ENCODE measurements at places on chromosomes 6 and 20. TPM values are rescaled to one million over a fixed set of nuclear protein-coding genes. Genes with fewer than 3 reads are reported as not detected.
A peak's percentile ranks its signal among the peaks of the same experiment; 100 is the strongest.

The VSX1 gene
- total RNA-seq, result not detected

- DNase-seq, result no peak
Observed at GRCh38 chr6:166618866-166619761, 7.9 kb downstream of the RPS6KA2 start.

The ANKEF1 gene
- total RNA-seq, result 1.8 TPM

DNA sequence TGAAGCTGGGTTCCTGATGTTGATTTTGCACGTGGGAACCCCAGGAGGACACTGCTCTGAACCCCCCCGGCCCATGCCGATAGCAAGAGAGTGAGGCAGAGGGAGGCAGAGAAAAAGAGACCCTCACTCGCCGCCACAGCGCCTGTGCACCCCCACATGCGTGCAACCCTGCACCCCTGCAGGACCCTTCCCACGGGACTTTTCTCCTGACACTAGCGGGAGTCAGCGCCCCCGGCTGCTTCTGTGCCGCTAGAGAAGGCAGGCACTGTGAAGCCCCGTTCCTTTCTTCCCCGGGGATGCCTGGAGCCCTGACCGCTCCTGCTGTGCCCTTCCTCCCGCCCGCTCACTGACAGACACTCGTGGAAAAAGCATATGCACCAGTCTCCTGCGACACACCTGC is 67.4 kb downstream of the GMPR start:
- no peak for DNase-seq

GRCh38 chr6:75167325-75167724 is 38.5 kb downstream of the COL12A1 start:
- peak; percentile 27 for DNase-seq

GRCh38 chr6:163823577-163823976 is 409.1 kb downstream of the QKI start:
- DNase-seq, result no peak

DNA sequence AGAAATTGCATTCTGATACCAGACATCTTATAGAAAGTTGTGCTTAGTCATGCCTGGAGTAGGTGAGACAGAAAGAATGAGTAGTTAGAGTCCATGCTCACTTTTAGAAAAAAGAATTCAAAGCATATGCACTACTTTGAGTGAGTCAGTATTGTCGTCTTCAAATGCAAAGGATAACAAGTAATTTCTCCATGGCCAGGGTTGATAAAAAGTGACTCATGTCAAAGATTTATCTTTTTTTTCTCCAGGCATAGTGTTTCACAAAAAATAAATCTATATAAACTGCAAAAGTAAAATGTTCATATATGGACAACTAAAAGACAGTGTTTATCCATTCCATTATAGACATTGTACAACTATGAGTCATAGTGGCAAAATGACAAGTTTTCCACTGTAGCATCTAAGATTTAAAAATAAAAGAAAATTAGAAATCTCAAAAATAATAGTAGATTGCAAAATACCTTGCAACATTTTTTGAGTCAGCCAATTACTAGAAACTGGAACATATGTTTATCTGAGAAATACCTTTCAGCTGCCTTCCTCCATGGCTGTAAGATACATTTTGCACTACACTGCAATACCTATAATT is 329.6 kb downstream of the GRIK2 start:
- DNase-seq, result no peak

DNA sequence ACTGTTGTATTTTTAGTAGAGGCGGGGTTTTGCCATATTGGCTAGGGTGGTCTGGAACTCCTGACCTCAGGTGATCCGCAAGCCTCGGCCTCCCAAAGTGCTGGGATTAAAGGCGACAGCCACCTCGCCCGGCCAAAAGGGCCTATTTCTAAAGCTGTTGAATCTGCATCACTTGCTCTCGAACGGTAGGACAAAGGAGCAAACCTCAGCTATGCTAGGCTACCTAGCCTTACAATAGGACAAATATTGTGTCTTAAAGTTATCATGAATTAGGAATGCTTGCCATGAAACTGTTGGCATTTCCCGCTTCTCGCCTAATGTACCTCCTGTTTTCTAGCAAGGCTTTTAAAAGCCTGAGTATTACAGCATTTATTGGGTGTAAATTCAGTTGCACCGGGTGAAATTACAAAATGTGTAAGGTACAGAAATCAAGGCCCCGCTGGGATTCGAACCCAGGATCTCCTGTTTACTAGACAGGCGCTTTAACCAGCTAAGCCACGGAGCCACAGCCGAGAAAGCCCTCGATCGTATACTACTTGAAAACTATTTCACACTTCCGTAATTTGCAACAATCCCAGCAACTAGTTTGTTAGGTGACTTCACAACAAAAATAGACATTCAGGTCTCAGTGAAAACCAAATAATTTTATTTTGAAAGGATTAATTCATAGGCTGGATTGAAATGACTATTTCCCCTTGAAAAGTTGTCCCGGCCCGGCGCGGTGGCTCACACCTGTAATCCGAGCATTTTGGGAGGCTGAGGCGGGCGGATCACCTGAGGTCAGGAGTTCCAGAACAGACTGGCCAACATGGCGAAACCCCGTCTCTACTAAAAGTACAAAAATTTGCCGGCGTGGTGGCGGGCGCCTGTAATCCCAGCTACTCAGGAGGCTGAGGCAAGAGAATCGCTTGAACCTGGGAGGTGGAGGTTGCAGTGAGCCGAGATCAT is 211.6 kb upstream of the ZNF184 start:
- peak; percentile 67 for DNase-seq

DNA sequence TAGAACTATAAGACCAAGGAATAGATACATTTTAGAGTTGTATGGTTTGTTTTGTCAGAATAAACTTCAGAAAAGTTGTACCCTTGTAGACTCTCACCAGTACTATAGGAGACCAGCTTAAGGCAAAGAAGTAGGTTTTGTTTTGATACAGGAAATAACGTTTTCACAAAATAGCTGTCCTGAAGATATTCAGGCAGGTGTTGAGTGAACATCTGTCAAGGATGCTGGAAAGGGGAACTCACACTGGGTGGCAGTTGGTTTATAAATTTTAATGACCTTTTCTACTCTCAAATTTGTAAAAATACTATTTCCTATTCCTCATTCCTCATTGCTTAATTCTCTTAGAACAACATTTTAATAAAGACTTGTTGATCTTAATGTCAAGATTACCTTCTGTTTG is 174.0 kb upstream of the MAN1A1 start:
- DNase-seq, result no peak

The SPINT3 gene
- total RNA-seq, result not detected

DNA sequence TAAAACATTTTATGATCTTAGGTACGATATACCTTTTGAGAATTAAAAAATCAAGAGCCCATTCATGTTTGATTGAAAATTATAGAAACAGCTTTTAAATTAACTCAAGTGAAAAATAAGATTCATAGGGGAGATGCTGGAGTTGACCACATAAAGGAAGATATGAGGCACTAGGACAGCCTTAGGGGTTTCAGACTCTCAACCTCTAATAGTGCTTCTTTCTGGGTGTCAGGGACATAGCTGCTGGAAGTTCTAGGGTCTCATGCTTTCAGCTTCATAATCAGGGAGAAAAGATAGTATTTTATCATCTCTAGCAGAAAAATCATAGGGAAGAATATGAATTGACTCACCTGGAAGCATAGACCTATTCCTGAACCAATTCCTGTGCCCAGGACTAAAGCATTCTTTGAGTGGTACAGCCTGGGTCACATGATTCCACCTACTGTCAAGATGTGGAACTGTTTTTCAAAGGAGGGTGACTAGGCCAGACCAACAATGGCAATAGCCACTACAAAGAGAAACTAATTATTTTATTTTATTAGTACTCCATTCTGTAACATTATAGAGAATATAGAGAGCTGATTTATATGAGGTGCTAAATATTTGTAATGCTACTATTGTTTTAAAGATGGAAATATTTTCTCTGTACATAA is 27.8 kb upstream of the CENPW start:
- DNase-seq, result no peak

GRCh38 chr6:110674096-110674495 is 141.2 kb downstream of the CDK19 start:
- DNase-seq, result no peak

DNA sequence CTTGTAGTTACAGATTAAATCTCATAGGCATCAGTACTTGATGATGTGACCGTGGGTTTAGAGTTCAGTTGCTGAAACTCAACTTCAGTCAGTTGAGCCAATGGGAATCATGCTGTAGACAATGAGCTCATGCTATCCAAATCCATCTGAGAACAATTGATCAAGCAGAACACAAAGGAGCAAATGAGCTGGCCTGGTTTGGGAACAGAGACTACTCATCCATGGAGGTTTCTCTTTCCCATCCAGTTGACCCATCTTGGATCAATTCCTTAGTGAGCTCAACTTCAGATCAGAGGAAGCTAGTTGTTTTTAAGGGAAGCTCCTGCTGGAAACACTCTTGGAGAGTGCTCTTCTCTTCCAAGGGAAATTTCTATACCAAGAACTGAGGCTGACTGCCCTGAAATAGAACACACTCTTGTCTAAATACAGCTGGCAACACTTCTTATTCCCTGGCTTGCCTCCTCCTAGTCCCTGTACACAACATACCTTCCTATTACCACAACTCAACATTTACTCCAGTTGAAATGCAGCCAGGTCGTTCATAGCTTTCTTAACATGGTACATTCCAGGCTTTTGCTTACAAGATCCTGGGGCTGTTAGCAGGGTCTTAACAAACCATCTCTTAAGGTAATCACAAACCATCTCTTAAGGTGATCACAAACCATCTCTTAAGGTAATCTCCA is 203.9 kb upstream of the PRDM1 start:
- peak; percentile 76 for DNase-seq

The TBXT gene
- total RNA-seq, result not detected

The GRM1 gene
- total RNA-seq, result not detected

DNA sequence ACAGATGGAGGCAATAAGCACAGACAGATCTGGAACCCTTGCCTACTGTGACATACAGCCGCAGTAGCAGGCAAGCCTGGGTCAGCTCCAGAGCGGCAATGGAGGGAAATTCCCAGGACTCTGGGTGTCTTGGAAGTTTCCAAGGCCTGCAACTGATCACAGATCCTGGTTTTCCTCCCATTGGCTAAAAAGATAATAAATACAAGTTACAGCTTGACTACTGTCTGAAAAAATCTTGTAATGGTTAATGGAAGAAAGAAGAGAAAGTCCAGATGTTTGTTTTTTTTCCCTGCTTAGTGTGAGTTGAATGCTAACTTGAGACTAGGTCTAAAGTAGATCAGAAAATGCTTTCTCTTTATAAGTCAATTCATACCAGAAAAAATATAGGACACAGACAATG is 307.6 kb downstream of the ALDH8A1 start:
- peak; percentile 34 for DNase-seq

- peak; percentile 82 for DNase-seq
Observed at GRCh38 chr20:9407805-9408421, 106.5 kb upstream of the LAMP5 start.

The EFHC1 gene
- total RNA-seq, result 26.7 TPM

GRCh38 chr6:25774120-25774715 is 19.7 kb downstream of the SLC17A4 start:
- DNase-seq, result no peak

DNA sequence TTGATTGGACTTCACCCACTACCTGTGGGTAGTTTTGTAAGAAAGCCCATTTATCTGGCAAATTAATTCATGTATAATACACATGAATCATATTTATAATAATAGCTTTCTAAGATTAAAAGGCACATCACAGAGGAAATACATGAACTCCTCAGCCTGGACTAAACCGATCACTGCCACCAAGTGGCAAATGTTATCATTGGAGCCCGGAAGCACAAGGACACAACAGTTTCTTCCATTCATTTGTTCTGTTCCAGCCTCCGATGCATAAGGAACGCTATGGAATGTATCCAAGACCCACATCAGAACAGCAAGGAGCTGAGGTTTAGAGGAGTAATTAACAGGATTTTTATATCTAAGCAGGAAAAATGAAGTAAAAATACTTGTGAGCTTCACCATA is 13.9 kb upstream of the IPCEF1 start:
- DNase-seq, result peak; percentile 50

DNA sequence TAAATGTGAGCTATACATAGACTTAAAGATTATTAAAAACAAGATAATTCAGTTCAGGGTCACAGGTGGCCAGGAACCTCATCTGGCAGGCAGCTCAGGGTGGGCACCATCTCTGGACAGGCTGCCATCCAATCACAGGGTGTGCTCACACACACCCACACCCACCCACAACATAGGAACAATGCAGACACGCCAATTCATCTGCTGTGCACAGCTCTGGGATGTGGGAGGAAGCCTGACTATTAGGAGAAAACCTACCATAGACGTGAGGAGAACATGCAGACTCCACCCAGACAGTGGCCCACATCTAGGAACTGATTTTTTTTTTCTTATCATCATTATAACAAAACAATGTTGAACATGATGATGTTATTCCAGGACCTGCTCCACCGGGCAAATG is 286.7 kb downstream of the PRL start:
- no peak for DNase-seq

The SNPH gene
- 5.7 TPM for total RNA-seq

DNA sequence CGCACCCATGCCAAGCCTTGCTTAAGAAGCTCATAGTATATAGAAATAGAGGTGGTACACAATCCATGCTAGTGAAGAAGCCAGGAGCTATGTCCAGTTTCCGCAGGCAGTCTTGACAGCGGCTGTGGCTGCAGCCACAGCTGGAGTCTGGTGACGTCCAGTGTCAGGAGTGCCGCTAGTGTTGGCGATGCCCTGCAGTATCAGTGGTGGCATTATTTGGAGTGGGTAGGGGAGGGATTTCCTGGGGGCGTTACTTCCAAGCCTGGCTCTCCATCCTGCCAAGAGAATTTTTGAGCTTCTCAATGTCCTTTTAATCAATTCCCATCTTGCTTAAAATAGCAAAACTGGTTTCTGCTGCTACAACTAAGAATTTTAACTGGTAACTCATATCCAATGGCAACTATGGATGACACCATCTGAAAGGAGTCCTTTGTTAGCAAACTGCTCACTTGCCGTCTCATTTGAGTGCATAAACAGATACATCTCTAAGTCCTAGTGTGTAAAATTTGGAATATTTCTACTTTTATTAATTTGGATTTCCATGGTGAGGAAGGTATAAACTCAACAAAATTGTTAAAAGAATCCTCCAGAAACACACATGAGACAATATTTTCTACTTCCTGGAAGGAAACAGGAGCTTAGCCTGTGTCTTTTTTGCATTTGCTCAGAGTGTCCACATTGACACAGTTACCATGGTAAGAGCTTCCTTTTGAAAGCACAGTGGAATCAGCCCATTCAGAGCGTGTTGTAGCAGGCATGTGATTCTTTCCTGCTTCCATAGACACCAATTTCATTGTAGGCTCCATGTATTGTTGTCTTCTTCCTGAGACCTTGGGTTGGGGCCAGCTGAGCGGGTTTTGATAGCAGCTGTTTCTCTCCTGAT is 44.6 kb upstream of the PXDC1 start:
- peak; percentile 74 for DNase-seq

The SLA2 gene
- 0.21 TPM for total RNA-seq

The RTF2 gene
- 64.0 TPM for total RNA-seq
